CD8-positive, alpha-beta memory T cell (primary cell): ENCODE measurements at places on chromosomes 5 and 9. TPM values are rescaled to one million over a fixed set of nuclear protein-coding genes. Genes with fewer than 3 reads are reported as not detected.
A peak's percentile ranks its signal among the peaks of the same experiment; 100 is the strongest.

GRCh38 chr9:138105561-138106505, 228.3 kb downstream of the CACNA1B start:
- H3K4me3 ChIP-seq = no peak overlapping the region
- H3K27ac ChIP-seq = no peak overlapping the region
- DNase-seq = no peak
- no peaks in the 10 kb centered on the region for H3K36me3 ChIP-seq
- no peaks in the 10 kb centered on the region for H3K27me3 ChIP-seq
- no peaks in the 10 kb centered on the region for H3K4me1 ChIP-seq

GRCh38 chr9:78132701-78133058, 101.1 kb upstream of the GNAQ start:
- peak overlapping the region; percentile 42 for H3K4me3 ChIP-seq
- H3K4me1 ChIP-seq = peaks cover 4% of the 10 kb centered on the region
- no peak overlapping the region for H3K27ac ChIP-seq
- DNase-seq = no peak

DNA sequence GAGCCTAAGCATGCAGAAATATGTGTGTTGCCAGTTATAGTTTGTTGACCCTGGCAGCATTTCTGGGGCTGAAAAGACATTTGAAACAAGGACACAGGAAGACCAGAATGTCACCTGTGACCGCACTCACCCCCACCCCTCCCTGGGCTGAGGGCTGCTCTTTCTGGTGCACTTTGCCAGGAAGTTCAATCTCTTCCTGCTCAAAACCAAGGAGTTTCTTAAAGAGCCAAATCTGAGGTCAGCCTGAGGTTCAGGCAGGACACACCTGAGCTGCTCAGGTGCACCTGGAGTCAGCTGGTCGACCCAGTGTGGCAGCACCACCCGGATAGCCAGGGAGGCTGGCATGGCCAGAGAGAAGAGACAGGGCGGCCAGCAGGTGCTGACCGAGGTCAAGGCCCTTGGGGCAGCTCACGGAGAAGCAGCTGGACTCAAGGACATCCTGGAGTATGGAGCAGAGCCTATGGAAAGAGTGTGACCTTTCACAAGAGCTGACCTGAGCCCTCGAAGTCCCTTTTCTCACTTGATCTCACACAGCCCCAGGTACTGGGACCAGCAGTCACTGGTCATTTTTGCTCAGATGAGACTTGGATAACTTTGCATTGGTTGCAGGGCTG, 376.9 kb upstream of the IRX4 start:
- DNase-seq = no peak
- no peak overlapping the region for H3K27ac ChIP-seq
- H3K36me3 ChIP-seq = no peaks in the 10 kb centered on the region
- no peaks in the 10 kb centered on the region for H3K4me1 ChIP-seq
- no peak overlapping the region for H3K4me3 ChIP-seq

- no peak overlapping the region for H3K27ac ChIP-seq
- H3K4me3 ChIP-seq = no peak overlapping the region
Observed at GRCh38 chr5:159002171-159002570, 97.5 kb downstream of the EBF1 start.

GRCh38 chr9:69885474-69885929, 64.9 kb downstream of the CFAP95 start:
- no peaks in the 10 kb centered on the region for H3K4me1 ChIP-seq
- no peak for DNase-seq
- peaks cover 4% of the 10 kb centered on the region for H3K27me3 ChIP-seq
- no peak overlapping the region for H3K27ac ChIP-seq

DNA sequence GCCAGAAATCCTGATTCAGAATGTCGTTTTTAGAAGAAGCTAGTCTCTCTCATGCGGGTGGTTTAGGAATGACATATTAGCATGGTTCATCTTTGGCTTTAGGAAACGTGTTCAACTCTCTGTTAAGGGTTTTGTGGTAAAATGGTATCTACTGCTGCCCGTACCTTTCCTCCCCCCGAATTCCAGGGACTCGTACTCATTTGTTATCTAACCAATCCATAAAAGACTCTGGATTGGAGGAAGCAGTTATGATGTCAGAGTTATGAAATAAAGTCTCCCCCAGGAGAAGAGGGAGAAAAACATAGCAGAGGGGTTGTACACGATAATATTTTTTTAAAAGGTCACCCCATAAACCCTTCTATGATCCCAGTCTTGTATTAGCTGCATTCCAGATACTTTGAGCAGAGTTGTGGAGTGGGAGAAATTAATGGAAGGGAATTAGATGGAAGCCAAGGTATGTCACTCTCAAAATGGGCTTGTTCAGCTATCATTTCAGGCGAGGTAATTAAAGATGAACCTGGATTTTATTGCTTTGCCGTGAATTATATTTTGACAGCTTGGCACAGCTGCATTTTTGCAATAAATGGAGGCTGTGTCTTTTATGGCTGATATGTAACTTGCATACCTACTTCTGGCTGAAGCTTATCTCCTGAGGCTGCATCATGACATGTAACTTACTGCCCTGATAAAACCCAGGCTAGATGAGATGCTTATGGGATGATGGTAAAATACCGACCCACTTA, 31.3 kb downstream of the RAI14 start:
- DNase-seq = no peak
- H3K27me3 ChIP-seq = no peaks in the 10 kb centered on the region
- H3K36me3 ChIP-seq = no peaks in the 10 kb centered on the region
- H3K4me3 ChIP-seq = no peak overlapping the region

GRCh38 chr5:168291964-168292785, 730 bp downstream of the WWC1 start:
- no peaks in the 10 kb centered on the region for H3K36me3 ChIP-seq
- H3K4me3 ChIP-seq = no peak overlapping the region
- H3K4me1 ChIP-seq = no peaks in the 10 kb centered on the region
- no peak for DNase-seq
- no peak overlapping the region for H3K27ac ChIP-seq
- peaks cover 20% of the 10 kb centered on the region for H3K27me3 ChIP-seq

GRCh38 chr5:178113141-178113787, at the start of gene N4BP3:
N4BP3 (plus strand) TSS chr5:178113532; CDS start chr5:178119584, 6,052 bp downstream.
- H3K36me3 ChIP-seq = no peaks in the 10 kb centered on the region
- peak within 1 kb of the TSS; percentile 55 for H3K27ac ChIP-seq
- peak; percentile 74 for DNase-seq
- H3K4me1 ChIP-seq = peaks cover 49% of the 10 kb centered on the region
- H3K4me3 ChIP-seq = peak within 1 kb of the TSS; percentile 64

DNA sequence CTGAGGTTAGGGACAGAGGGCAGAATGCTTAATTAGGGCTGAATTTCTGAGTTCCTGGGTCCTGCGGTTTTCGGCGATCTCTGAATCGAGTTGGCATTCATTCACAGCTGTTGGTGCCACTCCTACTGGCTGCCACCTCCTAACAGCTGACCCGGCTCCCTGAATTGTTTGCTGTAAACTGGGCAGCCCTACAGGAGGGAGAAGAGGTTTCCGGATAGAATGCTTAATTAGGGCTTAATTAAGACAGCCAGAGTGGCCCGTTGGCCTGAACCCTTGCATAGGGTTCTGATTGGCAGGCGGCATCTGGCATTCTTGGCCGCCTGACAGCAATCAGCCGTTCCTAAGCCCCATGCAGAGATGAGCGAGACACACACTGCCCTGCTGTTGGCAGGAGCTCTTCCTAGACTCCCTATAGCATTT, 25.7 kb downstream of the FRMPD1 start:
- no peaks in the 10 kb centered on the region for H3K4me1 ChIP-seq
- DNase-seq = no peak
- no peak overlapping the region for H3K27ac ChIP-seq
- H3K4me3 ChIP-seq = no peak overlapping the region
- no peaks in the 10 kb centered on the region for H3K36me3 ChIP-seq

DNA sequence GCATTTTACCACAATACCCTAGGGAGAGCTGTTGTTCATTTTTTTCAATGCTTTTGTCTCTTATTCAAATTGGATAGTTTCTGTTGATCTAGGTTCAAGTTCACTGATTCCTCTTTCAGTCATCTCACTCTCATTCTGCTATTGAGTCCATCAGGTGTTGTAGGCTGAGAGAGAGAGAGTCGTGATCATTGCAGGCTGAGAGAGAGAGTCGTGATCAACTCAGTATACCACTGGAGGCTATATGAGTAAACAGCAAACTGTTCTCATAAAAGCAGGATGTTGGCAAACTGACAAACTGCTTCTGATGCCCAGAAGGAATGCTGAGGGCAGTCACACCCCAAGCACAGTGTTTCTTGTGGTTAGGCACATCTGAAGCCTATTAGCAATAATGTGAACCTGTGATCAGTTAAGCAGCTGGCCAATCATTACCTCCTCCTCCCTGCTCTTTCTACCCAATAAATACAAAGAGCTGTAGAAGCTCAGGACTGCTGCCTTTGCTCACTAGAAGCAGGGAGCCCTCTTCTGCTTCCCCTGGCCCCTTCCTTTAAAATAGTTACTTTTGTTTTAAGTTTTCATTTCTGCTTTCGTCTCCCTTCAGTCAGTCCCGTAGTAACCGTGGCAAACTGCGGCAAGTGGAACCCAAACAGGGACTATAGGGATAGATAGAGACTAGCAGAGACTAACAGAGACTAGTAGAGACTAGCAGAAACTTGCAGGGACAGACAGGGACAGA, 476.1 kb upstream of the ACO1 start:
- H3K27ac ChIP-seq = no peak overlapping the region
- H3K27me3 ChIP-seq = no peaks in the 10 kb centered on the region
- no peaks in the 10 kb centered on the region for H3K36me3 ChIP-seq

- DNase-seq = no peak
- H3K4me1 ChIP-seq = no peaks in the 10 kb centered on the region
Observed at GRCh38 chr9:80995759-80996158, 693.6 kb downstream of the TLE1 start.

- DNase-seq = no peak
- peaks cover 11% of the 10 kb centered on the region for H3K27me3 ChIP-seq
- no peaks in the 10 kb centered on the region for H3K4me1 ChIP-seq
- H3K27ac ChIP-seq = no peak overlapping the region
Observed at GRCh38 chr9:126203313-126203712, 123.3 kb upstream of the MVB12B start.

DNA sequence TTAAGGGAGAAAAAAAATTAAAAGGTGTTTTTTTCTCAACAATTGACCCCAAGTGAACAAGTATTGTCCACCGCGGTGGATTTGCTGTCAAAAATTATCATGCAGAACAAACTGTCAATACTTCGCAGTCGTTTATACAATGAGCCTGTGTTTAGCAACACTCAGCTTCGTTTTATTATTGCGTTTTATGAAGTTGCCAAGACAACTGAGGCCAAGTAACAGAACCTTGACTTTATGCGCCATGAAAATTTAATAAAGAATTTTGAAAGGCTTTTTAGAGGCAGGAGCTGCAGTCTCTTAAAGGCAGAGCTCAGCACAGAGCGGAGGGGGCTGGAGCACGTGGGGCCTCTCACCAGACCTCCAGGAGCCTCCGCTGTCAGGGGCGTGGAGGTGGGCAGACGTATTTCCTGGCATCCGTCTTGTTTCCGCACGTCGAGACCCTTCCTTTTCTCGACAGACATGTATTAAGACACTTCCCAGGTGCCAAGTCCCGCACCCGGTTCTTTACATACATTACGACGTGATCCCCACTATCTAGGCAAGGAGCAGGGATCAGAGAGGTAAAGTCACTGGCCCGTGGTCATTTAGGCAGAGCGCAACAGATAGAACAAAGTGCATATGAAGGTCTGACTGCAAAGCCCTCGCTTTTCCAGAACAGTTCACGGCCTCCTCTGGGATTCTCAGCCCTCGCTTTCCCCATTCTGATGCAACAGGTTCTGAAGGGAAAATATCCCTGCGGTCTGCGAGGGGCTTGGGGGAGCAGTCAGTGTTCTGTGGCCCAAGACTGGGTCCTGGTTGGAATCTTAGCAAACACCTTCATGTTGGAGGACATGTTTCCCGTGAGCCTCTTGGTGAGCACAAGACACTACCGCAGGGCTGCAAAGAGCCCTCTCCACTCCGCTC, 164.4 kb downstream of the DAB2IP start:
- H3K27ac ChIP-seq = no peak overlapping the region
- H3K36me3 ChIP-seq = no peaks in the 10 kb centered on the region
- no peak for DNase-seq
- H3K4me1 ChIP-seq = no peaks in the 10 kb centered on the region
- no peaks in the 10 kb centered on the region for H3K27me3 ChIP-seq
- no peak overlapping the region for H3K4me3 ChIP-seq

GRCh38 chr5:35194635-35195471, 35.4 kb downstream of the PRLR start:
- no peak overlapping the region for H3K27ac ChIP-seq
- H3K4me1 ChIP-seq = no peaks in the 10 kb centered on the region
- no peaks in the 10 kb centered on the region for H3K36me3 ChIP-seq
- DNase-seq = no peak
- peaks cover 3% of the 10 kb centered on the region for H3K27me3 ChIP-seq
- no peak overlapping the region for H3K4me3 ChIP-seq

GRCh38 chr5:14114615-14115251, 28.4 kb upstream of the TRIO start:
- no peak overlapping the region for H3K4me3 ChIP-seq
- no peaks in the 10 kb centered on the region for H3K36me3 ChIP-seq
- no peak for DNase-seq
- no peaks in the 10 kb centered on the region for H3K27me3 ChIP-seq

GRCh38 chr9:128321879-128322403, 306 bp downstream of the TRUB2 start:
- peak overlapping the region; percentile 81 for H3K4me3 ChIP-seq
- H3K36me3 ChIP-seq = peaks cover 20% of the 10 kb centered on the region
- peaks cover 29% of the 10 kb centered on the region for H3K4me1 ChIP-seq

- H3K27me3 ChIP-seq = no peaks in the 10 kb centered on the region
- H3K4me1 ChIP-seq = peaks cover 35% of the 10 kb centered on the region
- peaks cover 18% of the 10 kb centered on the region for H3K36me3 ChIP-seq
- no peak overlapping the region for H3K4me3 ChIP-seq
- DNase-seq = no peak
Observed at GRCh38 chr5:141633871-141634561, 2.6 kb downstream of the HDAC3 start.

DNA sequence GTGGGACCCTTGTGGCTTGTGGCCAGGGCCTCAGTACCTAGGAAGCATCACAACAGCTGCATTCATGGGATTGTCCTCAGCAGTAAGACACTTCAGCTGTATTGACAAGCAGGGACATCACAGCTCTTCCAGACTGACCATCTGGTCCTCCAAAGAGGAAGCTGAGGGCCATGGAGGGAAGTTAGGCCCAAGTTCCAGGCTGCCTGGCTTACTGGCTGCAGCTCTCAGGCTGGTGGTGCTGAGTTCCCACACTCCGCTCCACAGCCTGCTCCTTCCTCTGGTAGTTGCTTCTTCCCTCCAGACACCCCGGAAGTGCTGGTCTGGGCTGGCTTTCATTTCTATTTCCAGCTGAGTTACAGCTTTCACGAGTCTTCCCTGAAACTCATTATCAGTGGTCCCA, 5.7 kb upstream of the STING1 start:
- H3K27ac ChIP-seq = no peak overlapping the region
- H3K27me3 ChIP-seq = no peaks in the 10 kb centered on the region
- H3K4me1 ChIP-seq = peaks cover 11% of the 10 kb centered on the region
- DNase-seq = no peak

Gene MAMDC2
- total RNA-seq = not detected

Gene CHSY3
- total RNA-seq = not detected

Gene ECSCR
- 0.82 TPM for total RNA-seq

Gene LYRM7
- 22.7 TPM for total RNA-seq

Gene ZBED3
- total RNA-seq = 1.3 TPM

Gene ADAMTS12
- total RNA-seq = not detected

Gene MARCOL
- not detected for total RNA-seq

Gene TXNDC8
- total RNA-seq = not detected

Gene GCNT1
- 20.9 TPM for total RNA-seq

Gene MGAT1
- total RNA-seq = 125 TPM

Gene ZBTB26
- total RNA-seq = 4.8 TPM

Gene CDC25C
- 4.3 TPM for total RNA-seq

Gene LHX6
- total RNA-seq = not detected

Gene CERT1
- total RNA-seq = 35.0 TPM

Gene PCDHB14
- 0.09 TPM for total RNA-seq

Gene OLFML2A
- total RNA-seq = not detected
